ENCODE measurements at places on chromosomes 3 and 15. TPM values are rescaled to one million over a fixed set of nuclear protein-coding genes. Genes with fewer than 3 reads are reported as not detected.
A peak's percentile ranks its signal among the peaks of the same experiment; 100 is the strongest.

DNA sequence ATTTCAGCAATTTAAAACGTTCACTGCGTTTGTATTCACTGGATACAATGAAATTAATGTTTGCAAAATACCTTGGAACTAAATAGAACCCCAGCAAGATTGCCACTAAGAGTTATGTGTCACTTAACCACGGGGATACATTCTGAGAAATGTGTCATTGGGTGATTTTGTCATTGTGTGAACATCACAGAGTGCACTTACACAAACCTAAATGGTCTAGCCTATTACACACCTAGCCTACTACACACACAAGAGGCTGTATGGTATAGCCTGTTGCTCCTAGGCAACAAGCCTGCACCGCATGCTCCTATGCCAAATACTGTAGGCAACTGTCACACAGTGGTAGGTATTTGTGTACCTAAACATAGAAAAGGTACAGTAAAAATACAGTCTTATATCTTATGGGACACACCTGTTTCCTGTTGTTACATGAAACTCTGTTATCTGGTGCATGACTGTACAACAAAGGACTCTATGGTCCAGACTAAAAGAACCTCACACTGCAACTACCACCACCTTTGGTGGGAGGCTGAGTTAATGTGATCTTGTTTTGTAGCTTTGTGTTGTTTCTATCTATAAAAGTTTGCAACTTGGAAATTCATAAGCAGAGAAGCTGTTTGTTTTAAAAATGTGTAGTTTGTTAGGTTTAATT lies 92.2 kb upstream of the NTRK3 start:
- H3K36me3 ChIP-seq: no peaks in the 10 kb centered on the region
- DNase-seq: no peak

GRCh38 chr3:194939949-194940770 lies 254.5 kb downstream of the FAM43A start:
- DNase-seq: no peak
- H3K4me3 ChIP-seq: no peak overlapping the region
- no peak overlapping the region for H3K27ac ChIP-seq
- H3K27me3 ChIP-seq: no peaks in the 10 kb centered on the region

- H3K36me3 ChIP-seq: no peaks in the 10 kb centered on the region
- H3K27ac ChIP-seq: no peak overlapping the region
- no peak overlapping the region for H3K4me3 ChIP-seq
- no peak for DNase-seq
- H3K4me1 ChIP-seq: no peaks in the 10 kb centered on the region
Measured at GRCh38 chr15:48899793-48900192, 21.9 kb downstream of the EID1 start.

The SLC51A gene
- total RNA-seq: 5.6 TPM

DNA sequence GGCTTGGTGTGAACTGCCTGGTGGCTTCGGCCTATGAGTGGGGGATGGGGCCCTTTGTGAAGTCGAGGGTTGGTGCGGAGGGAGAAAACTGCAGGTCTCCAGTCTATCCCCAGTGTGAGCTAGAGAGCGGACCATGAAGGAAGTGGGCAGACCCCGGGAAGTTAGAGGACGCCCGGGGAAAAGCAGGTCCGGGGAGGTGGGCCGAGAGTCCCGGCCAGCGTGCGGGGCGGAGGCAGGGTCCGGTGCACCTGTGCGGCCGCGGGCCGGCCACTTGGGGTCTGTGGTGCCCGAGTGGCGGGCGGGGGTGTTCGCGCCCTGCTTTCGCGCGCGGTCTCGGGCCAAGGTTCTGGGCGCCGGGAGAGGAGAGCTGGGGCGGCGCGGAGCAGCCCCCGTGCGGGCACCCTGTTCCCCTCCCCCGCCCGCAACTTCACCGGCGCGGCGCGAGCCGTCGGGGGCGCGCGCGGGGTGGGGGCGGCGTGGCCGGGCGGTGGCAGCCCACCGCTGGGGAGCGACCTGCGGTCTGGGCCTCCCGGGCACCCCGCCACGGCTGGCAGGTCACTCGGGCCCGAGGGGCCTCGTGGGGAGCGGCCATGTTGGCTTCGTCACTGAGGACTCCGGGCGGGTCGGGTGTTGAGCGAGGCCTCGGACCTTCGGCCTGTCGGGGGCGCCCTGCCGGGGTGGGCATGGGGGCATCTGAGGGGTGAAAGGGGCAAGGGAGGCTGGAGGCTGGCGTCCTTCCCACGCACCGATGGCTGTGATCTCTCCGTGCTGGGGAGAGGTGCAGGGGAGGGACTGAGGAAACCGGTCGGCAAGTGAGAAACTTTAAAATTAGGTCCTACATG lies 4.8 kb downstream of the UBE2E1 start:
- no peaks in the 10 kb centered on the region for H3K27me3 ChIP-seq
- peak; percentile 79 for DNase-seq
- peaks cover 39% of the 10 kb centered on the region for H3K36me3 ChIP-seq
- peaks cover 5% of the 10 kb centered on the region for H3K4me1 ChIP-seq
- peak overlapping the region; percentile 52 for H3K27ac ChIP-seq
- H3K4me3 ChIP-seq: peak overlapping the region; percentile 93

GRCh38 chr3:43866529-43867353 lies 176.0 kb downstream of the ABHD5 start:
- H3K4me3 ChIP-seq: no peak overlapping the region
- H3K27me3 ChIP-seq: no peaks in the 10 kb centered on the region
- H3K36me3 ChIP-seq: no peaks in the 10 kb centered on the region
- H3K4me1 ChIP-seq: no peaks in the 10 kb centered on the region

The SERPINI2 gene
- not detected for total RNA-seq

GRCh38 chr15:70204652-70205051 lies 106.9 kb upstream of the TLE3 start:
- no peaks in the 10 kb centered on the region for H3K4me1 ChIP-seq
- H3K27me3 ChIP-seq: no peaks in the 10 kb centered on the region
